ENCODE measurements at places on chromosomes 7 and 10.
A peak's percentile ranks its signal among the peaks of the same experiment; 100 is the strongest.

GRCh38 chr10:123151737-123152135 lies 2.5 kb upstream of the BUB3 start:
- DNase-seq = no peak

DNA sequence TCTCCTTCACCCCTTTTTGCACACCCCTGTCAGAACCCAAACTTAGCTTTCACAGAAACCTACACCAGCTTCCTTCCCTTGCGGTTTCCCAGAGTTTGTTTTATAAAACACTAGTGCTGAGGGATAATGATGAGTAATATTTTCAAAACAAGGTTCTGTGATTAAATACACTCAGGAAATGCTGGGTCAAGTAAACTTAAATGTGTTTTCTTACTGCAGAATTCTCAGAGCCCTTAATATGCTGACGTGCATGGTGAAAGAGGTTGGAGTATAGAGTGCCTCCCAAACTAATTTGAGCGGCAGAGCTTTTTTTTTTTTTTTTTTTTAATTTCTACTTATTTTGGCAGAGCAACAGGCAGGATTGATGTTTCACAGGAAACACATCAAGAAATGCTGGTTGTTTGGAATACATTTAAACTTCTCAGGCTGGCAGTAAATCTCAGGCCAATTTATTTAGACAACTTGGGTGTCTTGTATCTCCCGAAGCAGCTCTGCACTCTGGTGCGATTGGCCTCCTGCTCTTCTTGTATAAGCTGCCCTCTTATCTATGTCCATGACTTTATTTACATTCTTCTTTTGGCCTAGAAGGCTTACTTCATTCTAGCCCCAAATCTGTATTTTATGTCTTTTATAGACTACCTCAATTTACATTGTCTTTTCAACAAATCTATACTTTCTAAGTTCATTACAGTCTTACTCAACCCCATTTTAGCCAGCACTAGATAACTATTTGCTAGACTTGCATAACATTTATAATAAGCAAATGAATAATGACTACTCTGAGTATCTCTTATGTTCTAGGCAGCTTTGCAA lies 165.4 kb downstream of the BMPER start:
- DNase-seq = no peak

DNA sequence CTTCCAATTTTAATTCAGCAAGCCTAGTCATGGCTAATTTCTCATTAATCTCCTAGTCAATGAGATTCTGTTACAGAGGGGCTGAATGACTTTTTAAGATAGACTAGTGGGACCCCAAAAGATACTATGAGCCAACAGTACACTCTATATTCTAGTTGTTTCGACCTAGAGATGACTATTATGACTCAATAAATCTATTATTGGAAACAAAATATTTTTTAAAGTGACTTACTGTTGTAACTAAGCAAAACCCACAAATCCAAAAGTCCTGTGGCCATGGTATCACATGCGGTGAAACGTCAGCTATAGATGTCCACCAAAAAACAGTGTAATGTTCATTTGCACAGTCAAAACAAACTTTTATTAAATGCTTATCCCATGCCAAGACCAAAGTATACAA lies 95.3 kb upstream of the ADO start:
- DNase-seq = no peak

DNA sequence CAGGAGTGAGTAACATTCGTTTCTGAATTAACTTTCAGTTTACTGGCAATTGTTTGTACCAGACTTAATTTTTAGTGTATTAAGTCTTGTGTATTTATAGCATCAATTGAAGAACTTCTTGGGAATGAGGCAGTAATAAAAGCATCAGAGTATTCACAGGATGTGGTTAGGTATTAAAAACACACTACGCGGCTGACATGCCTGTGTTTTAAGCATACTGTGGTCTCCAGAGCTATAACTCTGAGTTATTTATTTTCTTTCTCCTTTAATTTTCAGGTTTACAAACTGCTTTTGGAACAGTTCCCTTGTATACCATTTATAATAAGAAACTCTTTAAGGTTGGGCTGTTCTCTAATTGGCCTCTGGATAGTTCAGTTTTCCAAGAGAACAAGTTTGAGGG lies 626.1 kb upstream of the NRG3 start:
- no peak for DNase-seq

DNA sequence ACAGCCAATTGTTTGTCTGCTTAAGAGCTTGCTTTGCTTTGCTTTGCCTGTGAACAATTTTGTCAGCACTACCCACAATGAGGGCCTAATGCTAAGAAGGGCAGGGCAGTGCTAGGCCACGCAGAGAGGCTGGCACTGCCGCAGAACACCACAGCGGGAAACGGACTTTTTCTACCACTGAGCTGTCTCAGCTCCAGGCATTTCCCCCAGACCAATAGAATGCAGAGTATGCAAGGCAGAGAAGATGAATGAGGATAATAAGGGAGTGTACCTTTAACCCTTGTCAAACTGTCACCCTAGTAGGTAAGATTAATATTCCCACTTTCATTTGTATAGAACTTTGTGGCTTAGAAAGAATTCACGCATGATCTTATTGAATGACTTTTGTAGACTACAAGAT lies 104.5 kb downstream of the SH3PXD2A start:
- DNase-seq = no peak

DNA sequence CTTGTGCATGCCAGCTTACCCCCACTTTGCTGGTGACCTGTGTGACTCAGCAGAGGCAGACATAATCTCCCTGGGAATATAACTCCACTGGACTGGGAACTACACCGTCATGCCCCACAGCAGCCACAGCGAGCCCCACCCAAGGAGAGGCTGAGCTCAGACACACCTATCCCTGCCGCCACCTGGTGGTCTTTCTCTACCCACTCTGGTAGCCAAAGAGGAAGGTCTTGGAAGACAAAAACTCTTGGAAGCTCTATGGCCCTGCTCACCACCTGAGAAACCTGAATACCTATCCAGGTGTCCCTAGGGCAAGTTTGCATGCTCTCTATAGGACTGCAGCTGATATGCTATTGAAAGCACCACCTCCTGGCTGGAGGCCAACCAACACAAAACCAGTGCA lies 48.1 kb downstream of the MYO3A start:
- DNase-seq = no peak

DNA sequence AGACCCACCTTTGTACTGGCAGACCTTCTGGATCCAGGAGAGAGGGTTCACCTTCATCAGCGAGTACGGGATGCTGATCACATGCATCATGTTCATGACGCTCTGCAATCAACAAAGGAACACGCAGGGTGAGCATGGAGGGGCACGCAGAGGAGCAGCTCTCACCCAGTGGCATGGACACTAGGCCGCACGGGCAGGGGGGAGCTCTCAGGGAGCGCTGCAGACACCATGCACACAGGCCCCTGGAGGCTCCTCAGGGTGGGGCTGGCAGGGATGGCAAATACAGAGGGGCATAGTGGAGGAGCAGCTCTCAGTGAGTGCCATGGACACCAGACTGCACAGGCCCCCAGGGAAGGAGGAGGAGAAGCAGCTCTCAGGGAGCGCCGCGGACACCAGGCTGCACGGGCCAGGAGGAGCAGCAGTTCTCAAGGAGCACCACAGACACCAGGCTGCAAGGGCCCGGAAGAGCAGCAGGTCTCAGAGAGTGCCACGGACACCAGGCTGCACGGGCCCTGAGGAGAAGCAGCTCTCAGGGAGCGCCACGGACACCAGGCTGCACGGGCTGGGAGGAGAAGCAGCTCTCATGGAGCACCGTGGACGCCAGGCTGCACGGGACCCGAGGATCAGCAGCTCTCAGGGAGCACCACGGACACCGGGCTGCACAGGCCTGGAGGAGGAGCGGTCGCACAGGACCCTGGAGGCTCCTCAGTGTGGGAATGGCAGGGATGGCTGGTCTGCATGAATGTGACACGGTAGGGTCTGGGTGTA lies 249.5 kb downstream of the ZMYND11 start:
- DNase-seq = no peak

DNA sequence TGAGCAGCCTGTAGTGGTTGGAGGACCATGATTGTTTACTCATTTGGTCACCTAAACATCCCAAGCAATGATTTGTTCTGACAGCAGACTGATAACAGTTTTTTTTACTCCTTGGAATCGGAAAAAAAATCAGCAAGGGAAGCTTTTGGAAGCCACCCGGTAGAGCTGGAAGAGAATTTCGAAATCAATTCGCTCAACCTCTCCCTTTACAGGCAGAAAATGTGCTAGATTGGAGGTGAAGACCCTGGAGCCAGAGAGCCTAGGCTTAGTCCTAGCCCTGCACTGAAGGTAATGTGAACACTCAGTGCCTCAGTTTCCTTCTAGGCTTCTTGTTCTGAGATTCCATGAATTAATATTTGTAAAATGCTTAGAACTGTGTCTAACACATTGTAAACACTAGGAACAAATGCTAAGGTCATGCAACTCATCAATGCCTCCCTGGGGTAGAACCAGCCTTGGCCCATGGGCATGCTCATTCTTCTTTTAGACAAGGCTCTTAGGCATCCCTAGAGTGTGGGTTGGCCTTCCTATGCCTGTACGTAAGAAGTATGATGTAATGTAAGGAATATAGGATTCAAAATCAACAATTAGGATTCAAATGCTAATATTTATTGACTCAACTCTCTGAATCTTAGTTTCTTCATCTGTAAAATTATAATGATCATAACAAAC lies 52.7 kb downstream of the MET start:
- no peak for DNase-seq

GRCh38 chr7:72441791-72442190 lies 29.7 kb upstream of the CALN1 start:
- no peak for DNase-seq

DNA sequence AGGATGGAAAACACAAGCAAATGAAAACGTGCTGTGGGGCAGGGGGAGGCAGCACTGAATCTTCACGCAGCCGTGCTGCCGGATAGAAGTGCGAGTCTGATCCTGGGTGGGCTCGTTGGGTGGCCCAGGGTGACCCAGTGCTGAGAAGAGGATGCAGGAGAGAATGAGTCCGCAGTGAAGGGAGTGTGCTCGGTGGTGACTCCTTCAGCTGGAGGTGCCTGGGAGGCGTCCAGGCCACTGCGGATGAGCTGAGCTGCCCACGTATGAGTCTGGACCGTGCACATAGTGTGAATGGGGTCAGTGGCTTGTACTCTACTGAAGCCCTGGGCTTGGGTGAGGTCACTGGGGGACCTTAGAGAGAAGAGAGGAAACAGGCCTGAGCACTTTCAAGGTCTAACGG lies 190.0 kb upstream of the MGMT start:
- DNase-seq = no peak

GRCh38 chr7:151083071-151083823 lies at the start of gene TMUB1:
Gene TMUB1 (minus strand): TSS chr7:151083493. CDS start chr7:151082563, 930 bp downstream.
- no peak for DNase-seq

DNA sequence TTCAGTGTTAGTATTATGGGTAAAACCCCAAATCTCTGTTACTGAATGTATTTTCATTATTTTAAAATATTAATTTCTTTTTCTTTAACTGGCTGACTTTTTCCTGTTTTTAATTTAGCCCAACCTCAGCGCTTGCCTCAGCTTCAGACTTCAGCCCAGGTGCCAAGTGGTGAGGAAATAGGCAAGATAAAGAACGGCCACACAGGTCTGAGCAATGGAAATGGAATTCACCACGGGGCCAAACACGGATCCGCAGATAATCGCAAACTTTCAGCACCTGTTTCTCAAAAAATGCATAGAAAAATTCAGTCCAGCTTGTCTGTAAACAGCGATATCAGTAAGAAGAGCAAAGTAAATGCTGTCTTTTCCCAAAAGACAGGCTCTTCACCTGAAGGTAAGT lies 57.5 kb downstream of the MDFIC start:
- peak; percentile 10 for DNase-seq

Measured in skeletal muscle cell (primary cell).